ENCODE measurements at places on chromosomes 6 and 20.

DNA sequence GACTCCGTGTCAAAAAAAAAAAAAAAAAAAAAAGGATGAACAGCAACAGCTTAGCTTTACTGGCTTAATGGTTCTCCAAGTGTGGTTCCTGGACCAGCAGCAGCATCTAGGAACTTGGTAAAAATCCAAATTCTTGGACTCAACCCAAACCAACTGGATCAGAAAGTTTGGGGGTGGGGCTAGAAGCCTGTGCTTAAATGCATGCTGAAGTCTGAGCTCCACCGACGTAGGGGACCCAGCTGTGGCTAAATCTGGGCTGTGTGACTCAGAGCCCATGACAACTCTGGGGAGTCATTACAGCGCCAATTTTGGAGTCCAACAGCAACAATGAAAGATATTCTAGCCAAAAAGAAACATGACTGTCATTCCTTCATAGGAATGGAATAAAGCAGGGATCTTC is 13.6 kb upstream of the CHD6 start:
- DNase-seq: no peak

- no peak for DNase-seq
Measured at GRCh38 chr20:32404017-32404416, 45.9 kb downstream of the ASXL1 start.

- DNase-seq: no peak
Measured at GRCh38 chr20:40718982-40719729, 30.1 kb upstream of the MAFB start.

DNA sequence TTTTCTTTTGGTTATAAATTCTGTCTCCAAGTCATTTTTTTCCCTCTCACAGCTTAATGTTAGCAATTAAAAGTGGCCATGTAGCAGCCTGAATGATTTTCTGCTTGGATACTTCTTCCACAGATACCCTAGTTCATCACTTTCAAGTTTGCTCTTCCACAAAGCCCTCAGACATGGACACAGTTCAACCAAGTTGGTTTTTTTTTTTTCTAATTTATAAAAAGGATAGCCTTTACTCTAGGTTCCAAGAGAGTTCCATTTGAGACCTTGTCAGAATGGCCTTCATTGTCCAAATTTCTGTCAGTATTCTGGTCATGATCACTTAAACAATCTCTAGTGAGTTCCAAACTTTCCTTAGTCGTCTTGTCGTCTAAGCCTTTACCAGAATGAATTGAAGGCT is 40.0 kb downstream of the RSPH3 start:
- DNase-seq: no peak

DNA sequence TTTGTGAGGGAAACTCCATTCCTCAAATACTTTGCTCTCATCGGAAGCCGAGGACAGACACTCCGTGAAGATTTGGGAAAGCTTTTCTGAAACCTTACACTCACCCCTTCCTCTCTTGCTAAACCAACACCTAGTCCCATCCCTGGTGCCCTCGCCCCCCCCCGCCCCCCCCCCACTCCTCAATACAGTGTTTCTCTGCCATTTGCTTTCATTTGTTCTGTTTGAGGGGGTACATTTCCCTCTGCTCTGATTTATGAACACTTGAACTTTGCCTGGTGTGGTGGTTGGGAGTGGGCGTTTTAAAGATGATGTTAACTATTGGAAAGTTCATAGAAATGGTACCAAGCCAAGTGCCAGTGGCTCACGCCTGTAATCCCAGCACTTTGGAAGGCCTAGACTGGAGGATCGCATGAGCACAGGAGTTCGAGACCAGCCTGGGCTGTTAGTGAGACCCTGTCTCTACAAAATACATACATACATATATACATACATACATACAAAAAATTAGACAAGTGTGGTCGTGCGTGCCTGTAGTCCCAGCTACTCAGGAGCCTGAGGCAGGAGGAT is 1.1 kb downstream of the RAB32 start:
- DNase-seq: no peak

GRCh38 chr20:39188266-39188765 is 226.2 kb downstream of the DHX35 start:
- no peak for DNase-seq

GRCh38 chr6:152583888-152584287 is 53.3 kb downstream of the SYNE1 start:
- no peak for DNase-seq

- no peak for DNase-seq
Measured at GRCh38 chr20:2298701-2299100, 2.9 kb downstream of the TGM3 start.

- no peak for DNase-seq
Measured at GRCh38 chr6:16396497-16397319, 158.3 kb downstream of the GMPR start.

DNA sequence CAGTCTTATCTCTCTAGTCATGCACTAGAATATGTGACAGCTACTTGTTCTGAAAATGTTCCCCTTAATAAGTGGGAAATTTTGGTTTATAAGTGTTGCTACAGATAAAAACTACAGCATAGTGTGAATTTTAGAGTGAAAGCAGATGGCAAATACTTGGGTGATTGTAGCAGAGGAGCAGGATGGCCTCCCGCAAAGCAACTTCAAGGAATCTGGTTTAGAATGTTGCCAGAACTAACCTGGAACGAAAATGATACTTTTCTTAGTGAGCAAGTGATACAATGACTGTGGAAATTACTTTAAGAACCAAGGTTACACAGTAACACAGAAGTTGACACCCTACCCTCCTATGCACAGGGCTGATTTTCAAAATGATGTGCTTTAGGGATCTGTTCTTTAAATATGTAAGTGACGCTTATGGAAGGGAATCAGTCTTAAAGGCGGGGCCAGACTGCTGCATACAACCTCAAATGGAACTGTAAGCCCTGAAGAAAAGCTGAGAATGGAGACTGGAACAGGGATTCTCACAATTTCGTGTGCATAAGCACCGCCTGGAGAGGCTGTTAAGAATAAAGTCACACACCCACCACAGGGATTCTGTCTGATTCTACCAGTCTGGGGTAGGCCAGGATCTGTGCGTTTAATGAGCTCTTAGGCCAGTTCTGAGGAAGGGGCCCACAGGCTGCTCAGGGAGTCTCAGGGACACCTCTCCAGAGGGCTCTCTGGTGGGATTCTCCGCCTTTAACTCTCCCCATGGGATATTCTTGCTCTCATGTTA is 97.9 kb downstream of the FYN start:
- no peak for DNase-seq

- no peak for DNase-seq
Measured at GRCh38 chr20:63175038-63175895, 40.7 kb downstream of the YTHDF1 start.

DNA sequence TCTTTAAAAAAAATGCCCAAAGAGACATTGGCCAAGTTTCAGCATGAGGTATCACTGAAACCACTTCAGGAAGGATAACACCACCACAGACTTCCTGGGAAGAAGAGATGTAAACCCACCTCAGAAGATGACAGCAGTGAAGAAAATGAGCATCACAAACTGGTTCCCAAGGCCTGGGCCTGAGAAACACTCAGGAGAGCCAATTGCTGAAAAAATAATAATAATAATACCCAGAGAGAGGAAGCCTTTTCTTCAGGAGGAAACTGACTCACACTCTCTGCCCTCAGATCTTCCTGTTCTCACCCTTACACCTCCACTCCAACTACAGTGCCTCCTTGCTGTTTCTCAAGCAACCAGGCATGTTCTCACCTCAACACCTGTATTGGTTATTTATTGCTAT is 68.1 kb upstream of the MAFB start:
- no peak for DNase-seq

- DNase-seq: peak; percentile 7
Measured at GRCh38 chr20:20713244-20713765, 861 bp upstream of the RALGAPA2 start.

GRCh38 chr6:90694802-90695201 is 107.9 kb upstream of the MAP3K7 start:
- DNase-seq: no peak

DNA sequence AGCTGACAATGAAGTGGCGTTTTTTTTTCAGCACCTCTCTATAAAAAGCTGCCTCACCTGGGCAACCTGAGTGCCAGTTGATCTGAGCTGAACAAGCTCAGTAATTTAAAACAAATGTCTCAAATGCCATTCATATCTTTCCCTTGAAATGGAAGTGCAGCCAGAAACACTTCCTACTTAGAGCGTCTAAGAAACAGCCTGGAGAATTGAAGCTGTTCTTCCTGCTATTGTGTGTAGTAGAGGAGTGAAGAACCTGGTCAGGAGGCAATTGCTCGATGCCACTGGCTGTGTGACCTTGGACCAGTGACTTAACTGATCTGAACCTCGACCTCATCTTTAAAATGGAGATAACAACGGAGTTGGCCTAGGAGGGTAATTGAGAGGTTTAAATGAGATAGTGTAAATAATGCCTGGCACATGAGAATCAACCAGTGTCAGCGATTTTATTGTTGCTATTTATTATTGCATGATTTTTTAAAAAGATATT is 95.4 kb upstream of the FOXQ1 start:
- no peak for DNase-seq

DNA sequence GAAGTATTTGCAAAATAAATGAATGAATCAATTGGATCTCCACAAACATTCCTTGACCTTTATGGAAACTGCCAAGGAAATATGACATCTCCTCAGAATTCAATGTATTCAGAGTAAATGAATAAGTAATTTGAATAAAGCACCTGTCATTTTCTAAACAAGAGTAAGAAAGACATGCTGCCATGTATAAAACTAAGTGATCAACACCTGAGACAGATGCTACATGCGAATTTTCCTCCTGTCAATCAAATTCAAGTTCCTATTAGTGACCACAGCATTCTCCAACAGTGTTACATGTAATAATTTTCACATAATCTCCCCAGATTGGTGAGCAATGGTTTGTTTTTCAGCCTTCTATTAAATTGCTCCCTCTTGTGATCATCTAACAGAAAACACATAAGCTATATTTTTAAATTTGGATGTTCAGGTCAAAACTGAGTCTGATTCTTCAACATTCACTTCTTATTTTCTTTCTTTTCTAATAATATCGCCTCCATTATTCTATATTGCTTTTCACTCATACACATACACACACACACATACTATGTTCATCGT is 163.2 kb upstream of the RNF217 start:
- DNase-seq: no peak

Data from amniotic epithelial cell (primary cell).